Activated CD8-positive, alpha-beta memory T cell treated with anti-CD3 and anti-CD28 coated beads for 1 hour (primary cell): ENCODE measurements at places on chromosomes 11 and 22.
A peak's percentile ranks its signal among the peaks of the same experiment; 100 is the strongest.

DNA sequence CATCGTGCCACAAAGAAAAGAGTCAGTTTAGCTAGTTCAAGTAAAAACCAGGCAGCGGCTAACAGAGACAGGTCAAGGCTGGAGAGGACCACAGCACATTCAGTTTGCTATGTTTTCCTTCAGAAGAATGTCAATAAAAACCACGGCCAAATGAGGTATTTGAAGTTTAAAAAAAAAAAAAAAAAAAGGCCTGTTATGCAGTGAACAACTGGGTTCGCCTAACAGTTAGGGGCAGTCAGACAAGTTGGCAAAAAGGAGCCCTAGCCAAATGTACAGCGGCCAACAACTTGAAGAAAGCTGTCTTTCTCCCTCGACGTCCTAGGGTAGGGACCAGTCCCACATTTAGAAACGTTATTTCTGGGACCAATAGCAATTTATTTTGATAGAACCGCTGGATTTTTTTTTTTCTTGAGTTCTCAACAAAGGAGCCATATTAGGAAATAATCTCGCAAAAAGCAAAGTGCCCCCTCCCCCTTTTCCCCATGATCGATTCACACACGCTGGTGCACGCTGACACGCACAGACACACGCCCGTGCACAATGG lies 237.8 kb downstream of the TTC28 start:
- no peak for DNase-seq

DNA sequence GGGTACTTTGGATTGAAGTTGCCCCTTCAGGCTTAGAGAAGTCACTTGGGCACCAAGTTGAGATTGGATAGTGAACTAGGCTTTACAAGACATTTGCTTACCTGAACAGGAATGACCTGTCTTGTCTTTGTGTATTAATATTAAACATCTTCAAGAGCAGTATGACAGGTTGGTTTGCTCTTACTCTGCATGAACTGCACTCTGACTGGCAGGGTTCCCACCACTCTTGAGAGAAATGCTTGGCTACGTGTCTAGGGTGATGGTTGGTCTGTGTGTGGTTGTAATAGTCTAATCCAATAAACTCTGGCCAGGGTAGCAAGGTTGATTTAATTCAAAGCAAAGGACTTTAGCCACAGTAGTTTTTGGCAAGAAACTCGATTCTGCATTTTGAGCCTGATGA lies 20.1 kb upstream of the SPTBN2 start:
- no peak for DNase-seq

DNA sequence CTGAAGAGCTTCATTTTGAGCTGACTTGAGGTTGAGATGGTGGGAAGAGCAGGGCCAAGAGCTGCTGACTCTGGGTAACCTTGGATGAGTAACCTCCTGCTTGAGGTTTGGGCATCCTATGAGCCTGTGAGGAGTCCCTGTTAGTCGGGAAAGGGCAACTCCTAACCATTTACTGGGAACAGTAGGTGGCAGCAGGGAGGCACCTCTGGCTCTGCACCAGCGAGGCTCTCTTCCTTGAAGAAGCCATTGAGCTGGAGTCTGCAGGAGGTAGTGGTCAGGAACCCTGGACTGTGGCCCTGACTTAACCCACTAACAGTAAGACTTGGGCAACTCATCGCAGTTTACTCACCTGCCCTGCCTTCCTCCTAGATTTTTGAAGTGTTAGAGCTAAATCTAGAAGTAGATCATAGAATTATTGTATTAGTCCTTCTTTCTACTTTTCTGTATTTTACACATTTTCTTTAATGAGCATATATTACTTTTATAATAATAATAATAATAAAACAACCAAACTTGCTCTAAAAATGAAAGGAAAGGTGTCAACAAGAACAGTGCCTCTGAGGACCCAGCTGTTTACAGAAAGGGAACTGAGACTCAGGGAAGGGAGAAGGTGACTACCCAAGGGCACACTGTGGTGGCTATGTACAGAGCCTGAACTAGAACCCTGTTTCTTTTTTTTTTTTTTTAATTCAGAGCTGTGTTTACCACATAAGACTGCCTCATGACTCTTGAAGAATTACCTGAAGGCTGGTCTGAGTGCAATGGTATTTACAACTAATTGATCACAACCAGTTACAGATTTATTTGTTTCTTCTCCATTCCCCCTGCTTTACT lies 47.5 kb downstream of the MEI1 start:
- DNase-seq, result peak; percentile 19

GRCh38 chr11:64364435-64364834 lies 5.5 kb downstream of the RPS6KA4 start:
- DNase-seq, result no peak

DNA sequence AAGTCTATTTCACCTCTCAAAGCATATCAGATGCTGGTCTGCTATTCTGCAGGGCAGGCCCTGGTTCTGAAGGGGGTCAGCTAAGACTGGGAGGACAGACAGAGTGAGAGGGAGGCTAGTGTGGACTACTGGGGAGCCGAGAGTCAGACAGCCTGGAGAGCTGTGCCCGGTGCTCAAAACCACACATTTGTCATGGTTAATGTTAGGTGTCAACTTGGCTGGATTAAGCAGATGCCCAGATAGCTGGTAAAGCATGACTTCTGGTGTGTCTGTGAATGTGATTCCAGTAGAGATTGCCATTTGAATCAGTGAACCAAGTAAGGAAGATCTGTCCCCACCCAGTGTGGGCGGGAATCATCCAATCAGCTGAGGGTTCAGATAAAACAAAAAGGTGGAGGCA lies 102.6 kb downstream of the SNX19 start:
- DNase-seq, result no peak

DNA sequence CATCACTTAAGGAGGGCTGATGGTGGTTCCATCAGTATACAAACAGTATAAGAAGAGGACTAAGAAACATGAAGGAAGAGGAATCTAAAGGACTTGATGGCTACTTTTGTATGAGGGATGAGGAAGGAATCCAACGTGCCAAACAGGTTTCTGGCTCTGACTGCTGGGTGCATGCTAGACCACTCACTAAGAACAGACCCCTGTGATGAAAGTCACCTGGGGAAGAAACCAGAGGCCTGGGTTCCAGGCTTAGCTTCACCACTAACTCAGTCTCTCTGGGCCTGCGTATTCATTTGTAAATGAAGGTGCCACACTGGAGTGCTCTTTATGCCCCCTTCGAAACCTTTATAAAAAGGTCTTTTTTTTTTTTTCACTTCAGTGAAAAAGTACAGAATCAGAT lies 55.1 kb downstream of the AAMDC start:
- DNase-seq, result no peak

DNA sequence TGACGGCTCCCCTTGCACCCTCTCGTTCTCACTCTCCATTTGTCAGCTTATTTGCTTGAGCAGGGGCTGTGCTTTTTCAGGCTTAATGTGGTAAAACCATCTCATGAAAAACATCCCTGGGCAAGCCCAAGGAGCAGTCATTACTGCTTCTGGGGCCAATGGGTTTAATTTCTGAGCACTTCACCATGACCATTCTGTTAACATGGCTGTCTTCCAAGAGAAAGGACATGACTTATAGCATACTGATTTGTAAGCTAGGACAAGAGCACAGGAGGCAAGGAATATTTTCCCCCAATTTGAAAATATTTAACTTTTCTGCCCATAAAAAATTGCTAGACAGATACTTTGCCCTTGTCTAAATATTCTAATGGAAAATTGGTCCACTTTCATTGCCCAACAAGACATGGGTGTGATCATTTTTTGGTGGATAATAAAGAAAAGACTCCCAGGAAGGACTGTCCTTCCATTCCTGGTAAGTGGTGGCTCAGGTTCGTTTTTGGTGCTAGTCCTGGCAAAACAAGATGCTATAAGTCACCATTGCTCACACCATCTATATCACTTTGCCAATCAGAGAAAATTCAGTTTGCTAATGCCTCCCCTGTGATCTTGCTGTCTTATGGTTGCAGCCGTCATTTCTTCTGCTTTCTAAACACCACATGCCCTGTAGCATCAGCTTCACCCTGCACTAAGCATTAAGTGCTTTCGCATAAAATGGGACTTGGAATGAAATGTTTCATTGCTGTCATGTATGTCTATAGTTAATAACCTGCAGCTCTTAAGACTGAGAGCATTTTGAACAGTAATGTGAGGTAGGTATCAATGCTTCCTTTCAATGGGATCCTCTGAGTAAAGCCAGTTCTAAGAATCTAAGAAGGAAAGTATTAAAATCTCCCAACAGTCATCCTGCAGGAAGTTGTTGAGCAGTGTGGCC lies 108.5 kb downstream of the DBX1 start:
- DNase-seq, result no peak

- no peak for DNase-seq
Observed at GRCh38 chr11:107385361-107385981, 72.2 kb downstream of the CWF19L2 start.

DNA sequence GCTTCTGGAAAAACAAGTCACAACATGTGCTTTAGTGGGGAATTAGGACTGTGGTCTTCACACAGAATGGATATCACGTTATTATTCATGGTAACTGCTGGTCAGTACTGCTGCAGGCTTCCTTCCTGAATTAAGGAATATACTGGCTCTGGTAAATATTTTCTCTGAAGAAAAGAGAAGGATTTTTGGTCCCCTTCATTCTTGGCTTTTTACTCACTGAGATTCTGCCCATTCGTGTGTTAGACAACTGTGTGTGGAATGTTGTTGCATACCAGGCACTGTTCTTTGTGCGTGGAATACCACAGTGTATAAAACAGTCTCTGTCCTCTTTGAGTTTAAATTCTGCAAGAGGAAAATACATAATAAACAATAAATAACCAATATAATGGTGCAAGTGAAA lies 80.3 kb downstream of the ALX4 start:
- no peak for DNase-seq

DNA sequence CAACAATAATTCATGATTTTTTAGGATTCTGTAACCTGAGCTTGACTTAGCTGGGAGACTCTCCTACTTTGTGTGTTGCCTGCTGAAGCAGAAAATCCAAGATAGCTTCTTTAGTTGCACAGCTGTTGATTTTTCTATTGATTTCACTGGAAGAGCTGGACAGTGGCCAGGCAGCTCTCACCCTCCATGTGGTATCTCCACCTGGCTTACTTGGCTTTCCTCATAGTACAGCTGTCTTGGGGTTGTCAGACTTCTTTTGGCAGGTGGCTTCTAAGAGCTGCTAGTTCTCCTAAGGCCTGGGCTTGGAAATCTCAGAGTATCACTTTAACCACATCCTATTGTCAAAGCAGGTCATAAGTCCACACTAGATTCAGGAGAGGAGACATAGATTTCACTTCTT lies 130.8 kb upstream of the SPON1 start:
- DNase-seq, result no peak

GRCh38 chr11:5274395-5274794 lies 4.7 kb upstream of the HBE1 start:
- no peak for DNase-seq

GRCh38 chr11:121352251-121352891 lies 59.8 kb downstream of the SC5D start:
- DNase-seq, result no peak
